ENCODE measurements at places on chromosomes 7 and 10.

DNA sequence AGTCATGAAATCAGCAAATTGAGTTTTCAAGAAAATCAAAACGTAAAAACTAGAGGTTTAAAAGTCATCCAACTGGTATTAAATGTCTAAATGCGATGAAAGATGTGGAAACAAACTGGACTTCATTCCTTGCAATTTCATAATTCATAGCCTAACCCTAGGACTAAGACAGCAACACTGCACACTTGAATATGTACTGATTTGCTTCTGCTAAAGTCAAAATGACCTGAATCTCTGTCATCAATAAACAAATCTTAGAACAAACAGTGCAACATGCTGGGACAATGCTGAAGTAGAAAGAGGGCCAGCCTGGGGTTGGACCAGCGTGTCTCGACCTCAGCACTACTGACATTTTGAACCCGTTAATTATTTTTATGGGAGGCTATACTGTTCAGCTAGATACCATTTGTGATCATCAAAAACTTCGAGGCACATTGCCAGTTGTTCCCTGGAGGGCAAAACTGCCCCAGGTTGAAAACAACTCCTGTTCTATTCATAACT, 47.1 kb downstream of the MYOF start:
- no peak for DNase-seq

- no peak for DNase-seq
Observed at GRCh38 chr10:75611172-75611992, 180.0 kb downstream of the LRMDA start.

- no peak for DNase-seq
Observed at GRCh38 chr7:106693677-106694353, 32.9 kb upstream of the CCDC71L start.

DNA sequence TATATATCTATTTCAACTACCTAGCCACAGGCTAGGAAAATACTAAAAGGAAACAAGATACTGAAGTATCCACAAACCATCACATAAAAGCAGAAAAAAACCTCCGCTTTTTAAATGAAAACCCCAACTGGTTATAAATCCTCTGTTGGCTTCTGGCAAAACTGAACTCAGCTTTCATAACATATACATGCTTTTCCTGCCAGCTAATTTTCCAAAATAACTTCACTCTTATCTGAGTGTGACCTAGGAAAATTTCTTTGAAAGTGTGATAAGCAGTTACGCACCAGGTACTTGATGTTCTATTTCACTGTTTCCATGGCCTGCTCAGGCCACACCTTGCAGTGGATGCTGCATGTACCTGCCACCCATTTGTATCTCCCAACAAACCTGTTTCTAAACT, 11.8 kb downstream of the FAM3C start:
- DNase-seq: no peak

DNA sequence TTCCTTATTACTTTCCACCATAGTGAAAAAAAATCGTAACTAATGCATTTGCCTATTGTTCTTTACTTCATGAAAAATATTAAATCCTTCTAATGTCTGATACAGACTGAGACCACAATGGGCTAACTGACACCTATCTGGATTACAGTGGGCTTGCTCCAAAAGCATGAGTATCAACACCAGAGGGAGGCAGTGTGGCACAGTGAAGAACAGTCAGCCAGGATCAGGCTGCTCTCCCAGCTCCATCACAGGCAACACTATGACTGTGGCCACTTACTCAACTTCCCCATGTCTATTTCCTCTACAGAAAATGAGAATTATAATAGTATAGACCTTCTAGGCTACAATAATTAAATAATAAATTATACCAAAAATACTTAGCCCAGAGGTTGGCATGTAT, 97.2 kb downstream of the SLC25A13 start:
- DNase-seq: peak; percentile 16

- DNase-seq: no peak
Observed at GRCh38 chr7:7834761-7835160, 116.4 kb upstream of the RPA3 start.

All from WERI-Rb-1 (cell line).